ENCODE measurements at places on chromosomes 12 and 14.
A peak's percentile ranks its signal among the peaks of the same experiment; 100 is the strongest.

DNA sequence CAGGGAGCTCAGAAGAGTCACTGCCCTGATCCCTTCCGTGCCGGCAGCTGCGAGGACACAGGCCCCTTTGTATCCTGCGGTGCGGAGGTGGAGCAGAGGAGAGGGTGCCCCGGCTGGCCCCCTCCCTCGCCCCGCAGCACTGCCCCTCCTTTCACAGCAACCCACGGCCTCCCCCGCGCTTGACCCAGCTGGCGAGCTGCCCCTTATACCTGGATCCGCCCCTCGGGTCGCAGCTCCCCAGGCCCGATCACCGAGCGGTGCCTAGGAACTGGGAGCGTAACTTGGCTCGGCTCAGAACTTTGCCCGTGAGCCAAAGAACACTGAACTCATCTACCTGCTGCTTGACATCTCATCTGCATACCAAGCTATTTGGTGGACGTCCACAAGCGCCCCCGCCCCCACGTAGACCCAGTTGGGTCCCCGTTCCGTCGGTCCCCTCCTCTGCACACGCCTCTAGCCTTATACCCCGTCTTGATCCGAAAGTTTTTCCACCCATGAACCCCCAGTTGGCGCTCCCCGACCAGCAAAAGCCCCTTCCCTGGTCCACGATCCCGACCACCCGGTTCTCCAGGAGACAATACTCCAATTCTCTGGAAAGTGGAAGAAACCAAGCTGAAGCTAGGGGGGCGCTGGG, 697 bp upstream of the DNAJC14 start:
- DNase-seq: no peak

GRCh38 chr12:108572166-108572790, 9.9 kb downstream of the ISCU start:
- no peak for DNase-seq

DNA sequence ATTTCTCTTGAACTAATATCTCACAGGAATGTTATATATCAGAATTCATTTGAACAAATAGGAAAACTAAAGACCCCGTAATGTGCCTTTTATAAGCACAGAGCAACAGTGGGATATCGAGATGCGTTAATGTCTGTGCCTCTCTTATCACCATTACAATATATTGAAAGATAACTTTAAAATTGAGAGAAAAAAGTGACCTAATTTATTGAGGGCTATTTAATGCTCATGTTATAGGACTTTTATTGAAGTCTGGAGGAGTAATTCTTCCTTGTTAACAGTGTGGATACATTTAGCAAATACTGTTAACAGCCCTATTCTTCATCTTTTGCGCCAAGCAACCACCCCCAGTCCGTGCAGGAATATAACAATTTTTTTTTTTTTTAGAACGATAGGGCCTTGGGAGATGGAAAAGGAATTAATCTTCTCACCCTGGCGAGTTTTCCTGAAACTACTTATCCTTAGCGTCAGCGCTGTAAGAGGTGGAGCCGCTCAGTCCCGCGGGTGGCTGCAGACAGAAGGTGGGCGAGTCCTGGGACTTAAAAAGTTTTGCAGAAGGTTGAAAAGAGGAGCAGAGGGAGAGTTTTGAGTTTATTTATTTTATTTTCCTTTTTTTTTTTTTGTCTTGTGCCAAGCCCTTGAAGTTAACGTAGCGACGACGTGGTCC, 11.0 kb downstream of the FOXG1 start:
- no peak for DNase-seq

GRCh38 chr12:50103767-50104321, at the start of gene GPD1:
Gene GPD1, plus strand, starts transcription at chr12:50104008. Its CDS starts 43 bp downstream, at chr12:50104051.
- DNase-seq: no peak

- no peak for DNase-seq
Measured at GRCh38 chr12:936377-937345, 12.8 kb downstream of the RAD52 start.

DNA sequence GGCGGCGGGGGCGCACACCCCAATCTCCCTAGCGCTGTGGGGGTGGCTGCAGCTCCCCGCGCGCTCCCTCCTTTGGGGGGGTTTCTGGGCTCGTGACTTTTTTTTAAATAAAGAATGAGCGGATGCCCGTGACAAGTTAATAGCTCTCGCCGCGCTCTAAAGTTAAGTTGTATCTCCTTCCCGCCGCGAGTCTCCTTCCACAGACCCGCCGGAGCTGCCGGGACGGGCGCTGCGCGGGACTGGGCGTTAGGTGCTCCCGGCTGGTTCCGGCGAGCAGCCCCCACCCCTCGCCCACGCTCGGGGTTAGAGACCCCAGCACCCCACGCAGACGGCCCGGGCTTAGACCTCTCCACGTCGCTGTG, 82.6 kb upstream of the HMGA2 start:
- no peak for DNase-seq

DNA sequence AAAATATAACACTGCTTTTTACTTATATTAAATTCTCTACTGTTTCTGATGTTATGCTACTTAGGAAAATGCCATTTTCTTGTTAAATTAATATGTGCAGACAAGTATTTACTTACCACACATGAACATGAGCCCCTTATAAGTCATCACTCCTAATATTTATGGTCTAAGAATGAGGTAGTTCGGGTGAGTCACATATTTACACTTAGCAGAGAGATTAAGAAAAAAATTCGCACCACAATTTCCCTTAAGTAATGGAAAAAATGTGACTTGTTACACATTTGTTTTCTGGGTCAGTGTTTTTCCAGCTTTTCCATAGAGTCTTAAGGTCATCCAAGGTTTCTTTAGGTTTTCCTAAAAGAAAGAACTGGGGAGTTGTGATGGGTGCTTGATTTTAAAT, 68.3 kb downstream of the RERG start:
- DNase-seq: no peak

- DNase-seq: no peak
Measured at GRCh38 chr14:95281560-95282176, 38.0 kb downstream of the CLMN start.

DNA sequence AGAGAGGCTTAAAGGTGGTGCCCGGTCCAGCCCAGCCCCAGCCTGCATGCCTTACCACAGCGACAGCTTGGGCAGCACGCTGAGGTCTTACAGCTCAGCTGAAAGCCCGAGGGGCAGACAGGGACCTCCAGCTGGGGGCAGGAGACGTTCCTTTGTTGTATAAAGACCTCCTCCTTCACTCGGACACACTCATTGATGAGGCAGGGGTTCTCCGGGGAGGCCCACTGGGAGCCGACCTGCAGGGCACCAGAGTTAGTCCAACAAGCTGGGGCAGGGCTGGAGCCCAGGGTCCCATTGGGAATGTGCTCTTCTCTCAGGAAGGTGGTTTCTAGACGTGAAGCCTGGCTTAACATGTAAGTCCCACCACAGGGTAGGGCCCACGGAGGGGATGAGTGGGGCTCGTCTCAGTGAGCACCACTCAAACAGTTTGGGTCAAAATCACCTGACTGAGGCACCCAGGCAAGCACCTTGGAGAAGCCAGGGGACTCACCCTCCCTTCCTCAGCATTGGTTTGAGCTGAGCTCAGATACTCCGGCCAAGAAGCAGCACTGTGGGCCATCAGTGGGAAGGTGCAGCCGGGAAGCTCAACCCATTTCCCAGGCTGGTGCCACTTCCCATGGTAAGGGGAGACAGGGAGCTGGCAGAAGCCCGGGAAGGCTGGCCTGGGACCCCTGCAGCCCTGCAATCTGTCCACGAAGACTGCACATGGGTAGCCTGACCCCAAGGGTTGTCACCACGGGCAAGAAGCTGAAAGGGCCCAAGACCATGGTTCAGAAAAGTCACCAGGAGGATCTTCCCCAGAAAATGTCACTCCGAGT, 24.3 kb upstream of the ANO2 start:
- DNase-seq: no peak

DNA sequence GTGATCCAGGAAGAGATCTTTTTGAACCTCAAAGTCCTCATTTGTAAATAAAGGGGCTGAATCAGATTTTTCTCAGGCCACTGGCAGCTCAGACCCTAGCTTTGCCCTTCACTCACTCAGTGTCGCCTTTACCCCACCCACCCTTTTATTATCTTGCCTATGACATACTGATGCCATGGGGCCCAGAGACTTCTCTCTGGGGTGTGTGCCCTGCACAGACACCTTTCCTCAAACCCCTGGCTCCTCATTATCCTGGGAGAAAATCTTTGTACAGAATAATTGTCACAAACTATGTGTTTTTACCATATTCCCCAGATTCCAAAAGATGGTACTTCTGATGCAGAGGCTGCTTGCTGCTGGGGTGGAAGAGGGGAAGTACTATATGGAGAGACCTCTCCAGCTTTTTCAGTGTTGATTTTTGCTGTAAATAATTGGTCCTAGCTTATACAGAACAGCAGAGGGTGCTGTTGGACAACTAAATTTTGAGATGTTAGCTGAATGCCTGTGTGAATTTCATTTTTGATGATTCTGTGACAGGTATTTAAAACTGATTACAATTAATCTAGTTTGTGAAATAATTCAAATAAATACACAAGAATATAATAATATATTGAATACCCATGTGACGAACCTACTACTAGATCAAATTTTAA, 53.9 kb upstream of the DCD start:
- DNase-seq: no peak

GRCh38 chr12:101414533-101415119, 7.1 kb upstream of the ARL1 start:
- no peak for DNase-seq

DNA sequence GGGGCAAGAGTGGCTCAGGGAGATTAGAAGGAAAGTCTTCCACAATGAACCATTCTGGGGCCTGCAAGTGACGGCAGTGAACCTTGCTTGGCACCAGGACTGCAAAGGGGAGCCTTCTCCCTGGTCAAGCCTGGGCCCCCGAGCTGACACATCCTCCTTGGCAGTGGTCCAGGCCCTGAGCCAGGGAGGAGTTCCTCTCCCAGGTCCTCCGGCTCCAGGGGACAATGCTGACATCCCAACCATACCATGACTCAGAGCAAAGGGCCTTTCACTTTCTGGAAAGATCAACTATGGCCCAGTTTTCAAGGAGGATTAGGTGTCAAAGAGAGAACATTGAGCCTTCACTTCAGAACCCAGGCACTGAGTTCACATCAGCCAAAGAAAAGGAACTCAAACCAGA, 756.5 kb upstream of the TBX3 start:
- DNase-seq: peak; percentile 21

GRCh38 chr14:96062506-96062905, 23.3 kb downstream of the C14orf132 start:
- DNase-seq: no peak

DNA sequence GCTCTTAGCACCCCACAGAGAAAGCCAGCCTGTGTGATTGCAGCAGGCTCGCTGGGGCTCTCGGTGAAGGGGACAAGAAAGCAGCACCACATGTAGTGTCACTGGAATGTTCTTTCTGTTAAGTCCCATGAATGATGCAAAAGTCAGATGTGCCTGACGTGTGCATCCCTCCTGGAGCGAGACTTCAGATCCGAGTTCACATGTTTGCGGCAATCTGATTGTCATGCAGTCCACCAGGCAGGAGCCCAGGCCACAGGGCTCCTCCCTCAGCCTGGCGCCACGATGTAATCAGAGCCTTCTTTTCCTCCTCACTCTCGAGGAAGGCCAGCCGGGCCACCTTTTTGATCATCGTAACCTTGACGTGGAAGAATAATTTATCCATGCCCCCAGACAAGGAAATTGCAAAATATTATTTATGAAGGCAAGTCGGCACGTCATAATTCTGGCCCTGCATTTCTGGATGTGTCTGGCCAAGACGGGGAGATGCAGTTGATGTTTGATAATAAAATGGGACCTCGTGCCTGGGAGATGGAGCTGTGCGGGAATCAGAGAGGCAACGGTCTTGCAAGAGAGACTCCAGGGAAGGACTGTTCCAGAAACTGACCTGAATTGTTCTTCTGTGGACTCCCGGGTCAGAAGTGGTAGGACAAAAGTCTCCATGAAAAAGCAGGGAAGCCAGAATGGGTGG, 214.6 kb downstream of the PHETA1 start:
- DNase-seq: no peak

GRCh38 chr14:95078867-95079266, 78.5 kb downstream of the DICER1 start:
- no peak for DNase-seq

DNA sequence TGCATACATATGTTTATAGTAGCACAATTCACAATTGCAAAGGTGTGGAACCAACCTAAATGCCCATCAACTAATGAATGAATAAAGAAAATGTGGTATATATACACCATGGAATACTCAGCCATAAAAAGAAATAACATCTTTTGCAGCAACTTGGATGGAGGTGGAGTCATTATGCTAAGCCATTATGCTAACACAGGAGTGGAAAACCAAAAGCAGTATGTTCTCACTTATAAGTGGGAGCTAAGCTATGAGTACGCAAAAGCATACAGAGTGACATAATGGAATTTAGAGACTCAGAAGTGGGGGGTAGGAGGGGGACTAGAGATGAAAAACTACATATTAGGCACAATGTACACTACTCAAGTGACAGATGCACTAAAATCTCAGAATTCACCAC, 16.2 kb upstream of the SPTSSA start:
- no peak for DNase-seq

GRCh38 chr14:33511851-33512640, 438.8 kb downstream of the EGLN3 start:
- DNase-seq: peak; percentile 16

GRCh38 chr12:70741256-70741655, 104.0 kb upstream of the PTPRB start:
- no peak for DNase-seq

- no peak for DNase-seq
Measured at GRCh38 chr14:60204104-60204842, 39.1 kb upstream of the DHRS7 start.

GRCh38 chr12:86193931-86194330, 62.3 kb downstream of the MGAT4C start:
- no peak for DNase-seq

All from BJ (cell line).